ENCODE measurements at places on chromosomes 7 and 10. TPM values are rescaled to one million over a fixed set of nuclear protein-coding genes. Genes with fewer than 3 reads are reported as not detected.

DNA sequence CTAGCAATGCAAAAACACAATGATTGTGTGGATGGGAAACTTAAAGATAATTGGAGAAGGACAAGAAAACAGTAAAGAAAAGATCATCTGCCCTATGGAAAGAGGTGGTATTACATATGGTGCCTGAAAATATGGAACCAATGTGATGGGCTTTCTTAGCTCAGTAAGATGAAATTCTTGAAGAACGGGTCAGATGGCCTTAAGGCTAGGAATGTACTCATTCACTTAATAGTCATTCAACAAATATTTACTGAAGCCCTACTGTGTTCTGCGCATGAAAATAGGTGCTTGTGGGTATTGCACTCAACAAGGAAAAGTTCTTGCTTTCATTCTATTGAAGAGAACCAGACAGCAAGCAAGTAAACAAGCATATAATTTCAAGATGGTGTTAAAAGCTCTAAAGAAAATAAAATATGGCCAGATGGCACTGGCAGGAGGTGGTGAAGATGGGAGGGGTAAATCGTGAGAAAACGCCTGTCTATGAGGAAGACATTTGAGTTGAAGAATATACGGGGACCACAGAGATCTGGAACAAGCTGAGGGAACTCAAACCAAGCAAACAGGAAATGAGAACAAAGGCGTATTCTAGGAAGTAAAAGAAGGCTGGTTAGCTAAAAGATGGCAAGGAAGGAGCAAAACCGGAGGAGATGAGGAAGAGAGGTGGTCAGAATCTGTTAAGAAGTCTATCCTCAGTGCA lies 179.7 kb downstream of the ANK3 start:
- no peak for DNase-seq

The ZNF655 gene
- polyA plus RNA-seq: 47.2 TPM

DNA sequence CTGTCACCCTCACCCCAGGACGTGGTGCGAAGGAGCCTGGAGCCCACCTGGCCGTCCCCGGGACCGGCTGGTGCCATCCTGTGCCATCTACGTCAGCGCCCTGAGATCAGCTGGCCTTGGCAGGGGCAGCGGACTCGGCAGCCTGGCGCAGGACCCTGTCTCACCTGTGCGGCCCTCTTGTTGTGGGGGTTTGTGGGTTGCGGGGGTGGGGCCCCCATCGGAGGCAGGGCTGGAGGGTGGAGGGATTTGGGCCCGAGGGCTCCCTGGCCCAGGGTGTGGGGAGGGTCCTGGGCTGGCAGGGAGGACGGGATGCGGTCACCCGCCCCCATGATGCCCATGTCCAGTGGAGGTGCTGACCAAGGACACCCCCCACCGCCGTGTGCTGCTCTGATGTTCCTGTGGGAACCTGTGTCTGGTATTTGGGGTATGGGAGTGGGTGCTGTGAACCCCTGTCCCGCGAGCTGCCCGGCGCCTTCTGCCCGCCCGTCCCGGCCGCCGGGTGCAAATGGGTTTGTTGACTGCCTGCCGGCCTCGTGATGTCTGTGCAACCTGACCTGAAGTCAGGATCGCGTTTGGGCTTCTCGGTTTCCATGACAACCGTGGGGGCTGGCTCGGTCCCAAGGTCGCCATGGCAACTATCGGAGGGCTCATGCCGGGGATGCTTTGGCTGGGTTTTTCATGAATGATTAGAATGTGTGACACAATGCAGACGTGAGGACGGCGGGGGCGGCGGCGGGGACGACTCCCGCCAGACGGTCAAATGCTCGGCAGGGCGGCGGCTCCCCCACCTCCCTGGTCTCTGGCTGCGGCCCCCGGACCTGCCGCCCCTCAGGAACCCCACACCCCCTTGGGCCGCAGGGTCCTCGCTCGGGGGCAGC lies 7.3 kb downstream of the MAFK start:
- DNase-seq: peak; percentile 91

The PNLIPRP3 gene
- not detected for polyA plus RNA-seq

GRCh38 chr7:141302617-141303016 lies 228.8 kb downstream of the TMEM178B start:
- DNase-seq: no peak

- DNase-seq: no peak
Observed at GRCh38 chr7:22882106-22882505, 59.5 kb upstream of the TOMM7 start.

GRCh38 chr7:2734084-2734686 lies 46.2 kb downstream of the AMZ1 start:
- no peak for DNase-seq

- no peak for DNase-seq
Observed at GRCh38 chr7:2893411-2893861, 49.3 kb upstream of the GNA12 start.

The TRIM50 gene
- polyA plus RNA-seq: not detected

DNA sequence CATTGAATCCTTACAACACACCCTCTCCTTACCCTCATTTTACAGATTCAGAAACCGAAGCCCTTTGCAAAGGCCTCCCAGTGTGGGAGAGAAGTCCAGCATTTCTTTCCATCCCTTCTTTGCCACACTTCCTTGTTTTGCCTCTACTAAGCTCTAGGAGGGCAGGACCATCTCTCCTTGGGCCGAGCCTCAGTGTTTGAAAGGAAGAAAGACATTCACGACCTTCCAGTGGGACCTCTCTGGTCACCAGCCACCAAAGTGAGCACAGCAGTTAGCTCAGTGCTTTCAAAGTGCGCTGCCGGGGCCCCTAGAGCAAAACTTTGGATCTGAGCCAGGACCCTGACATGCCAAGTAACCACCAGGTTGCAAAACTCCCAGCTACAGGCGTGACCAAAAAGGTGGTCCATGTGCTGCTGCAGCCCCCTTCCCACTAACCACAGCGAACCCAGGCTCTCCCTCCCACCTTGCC lies 12.4 kb downstream of the CTBP2 start:
- no peak for DNase-seq
